ENCODE measurements at places on chromosomes 13 and 19.

DNA sequence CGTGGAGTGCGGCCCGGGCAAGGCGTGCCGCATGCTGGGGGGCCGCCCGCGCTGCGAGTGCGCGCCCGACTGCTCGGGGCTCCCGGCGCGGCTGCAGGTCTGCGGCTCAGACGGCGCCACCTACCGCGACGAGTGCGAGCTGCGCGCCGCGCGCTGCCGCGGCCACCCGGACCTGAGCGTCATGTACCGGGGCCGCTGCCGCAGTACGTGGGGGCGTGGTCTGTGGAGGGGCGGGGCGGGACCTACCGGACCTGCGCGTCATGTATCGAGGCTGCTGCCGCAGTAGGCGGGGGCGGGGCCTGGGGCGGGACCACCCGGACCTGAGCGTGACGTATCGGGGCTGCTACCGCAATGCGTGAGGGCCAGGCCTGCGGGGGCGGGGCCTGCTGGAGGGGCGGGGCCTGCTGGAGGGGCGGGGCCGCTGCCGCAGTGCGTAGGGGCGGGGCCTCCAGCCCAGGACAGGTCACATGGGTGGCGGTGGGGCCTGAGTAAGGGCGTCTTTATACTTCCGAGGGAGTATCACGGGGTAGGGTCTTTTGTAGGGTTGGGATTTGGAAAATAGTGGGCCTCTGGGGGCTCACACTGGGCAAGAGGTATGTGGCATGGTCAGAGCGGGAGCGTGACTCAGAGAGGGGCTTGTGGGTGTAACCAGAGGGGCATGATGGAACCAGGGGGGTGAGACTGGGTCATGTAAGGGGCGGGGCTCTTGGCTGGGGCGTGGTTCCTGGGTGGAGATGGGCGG lies 4.3 kb downstream of the FSTL3 start:
- DNase-seq = peak; percentile 100

- DNase-seq = no peak
These were observed 21.7 kb downstream of the LILRB4 start for GRCh38 chr19:54684527-54684926.

DNA sequence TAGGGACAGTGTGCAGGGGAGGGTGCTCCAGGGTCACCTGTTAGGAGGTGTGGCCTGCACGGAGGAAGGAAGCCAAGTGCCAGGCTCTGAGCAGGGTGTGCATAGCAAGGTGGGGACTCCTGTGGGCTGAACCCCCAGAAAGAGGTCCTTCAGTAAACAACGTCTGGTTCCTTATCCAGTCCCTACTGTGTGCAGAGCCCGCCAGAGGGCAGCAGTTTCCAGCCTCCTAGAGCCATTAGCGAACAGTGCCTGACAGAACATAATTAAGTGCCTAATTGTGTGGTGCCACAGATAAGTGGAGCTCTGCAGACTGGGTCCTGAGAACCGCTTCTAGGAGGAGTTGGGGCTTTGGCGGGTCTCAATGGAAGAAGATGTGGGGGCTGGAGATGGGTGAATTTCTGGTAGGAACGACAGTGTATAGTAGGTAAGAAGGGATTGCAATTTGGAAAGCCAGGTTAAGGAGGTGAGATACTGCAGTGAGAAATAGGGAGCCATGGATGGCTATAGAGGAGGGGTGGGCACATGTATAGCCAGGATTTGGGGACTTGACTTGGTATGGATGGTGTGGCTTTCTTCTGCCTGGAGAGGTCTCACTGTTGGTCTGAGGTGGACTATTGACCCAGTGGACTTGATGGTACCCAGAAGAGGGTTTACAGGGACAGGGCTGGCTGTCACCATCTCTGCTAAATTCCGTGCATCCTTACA lies 323.1 kb downstream of the ZNF536 start:
- no peak for DNase-seq

DNA sequence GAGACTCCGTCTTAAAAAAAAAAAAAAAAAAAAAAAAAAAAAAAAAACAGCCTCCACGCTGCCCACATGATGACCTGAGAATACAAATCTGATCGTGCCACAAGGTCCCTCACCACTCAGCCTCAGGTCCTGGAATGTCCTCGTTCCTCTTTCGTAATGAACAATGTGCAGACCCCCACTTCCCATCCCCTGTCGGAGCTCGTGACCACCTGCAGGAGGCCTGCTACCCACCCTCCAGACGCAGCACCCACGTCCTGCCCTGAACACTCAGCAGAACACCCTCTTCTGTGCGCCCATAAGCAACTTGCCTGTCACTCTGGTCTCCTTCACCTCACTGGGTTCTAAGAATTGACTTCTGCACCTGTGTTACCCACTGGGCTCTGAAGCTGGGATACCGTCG lies 166.4 kb downstream of the KATNAL1 start:
- DNase-seq = no peak

GRCh38 chr19:39631626-39632025 lies 24.1 kb upstream of the LGALS16 start:
- DNase-seq = no peak

DNA sequence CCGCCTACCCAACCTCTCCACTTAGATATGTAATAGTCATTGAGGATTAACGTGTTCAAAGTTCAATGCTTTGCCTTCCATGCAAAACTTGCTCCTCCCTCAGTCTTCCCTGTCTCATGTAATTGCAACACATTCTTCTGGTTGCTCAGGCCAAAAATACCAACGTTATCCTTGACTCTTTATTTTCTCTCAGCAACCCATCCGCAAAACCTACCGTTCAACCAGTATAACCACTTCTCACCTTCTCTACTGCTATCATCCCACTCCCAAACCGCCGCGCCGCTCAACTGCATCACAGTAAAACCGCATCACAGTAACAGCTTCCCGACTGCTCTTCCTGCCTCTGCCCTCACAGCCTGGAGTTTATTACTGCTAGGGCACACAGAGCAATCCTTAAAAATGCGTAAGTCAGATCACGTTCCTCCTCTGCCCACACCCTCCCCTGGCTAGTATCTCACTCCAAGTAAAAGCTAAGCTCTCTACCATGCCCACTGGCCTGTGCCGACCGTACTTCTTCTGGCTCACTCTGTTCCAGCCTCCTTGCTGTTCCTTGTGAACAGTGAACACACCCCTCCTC lies 8.2 kb downstream of the MTIF3 start:
- DNase-seq = no peak

GRCh38 chr13:59906413-59907049 lies 257.2 kb downstream of the DIAPH3 start:
- DNase-seq = no peak

GRCh38 chr13:70253411-70253810 lies 145.2 kb upstream of the KLHL1 start:
- no peak for DNase-seq

- DNase-seq = no peak
These were observed 128.4 kb downstream of the CDK8 start for GRCh38 chr13:26382366-26382765.

DNA sequence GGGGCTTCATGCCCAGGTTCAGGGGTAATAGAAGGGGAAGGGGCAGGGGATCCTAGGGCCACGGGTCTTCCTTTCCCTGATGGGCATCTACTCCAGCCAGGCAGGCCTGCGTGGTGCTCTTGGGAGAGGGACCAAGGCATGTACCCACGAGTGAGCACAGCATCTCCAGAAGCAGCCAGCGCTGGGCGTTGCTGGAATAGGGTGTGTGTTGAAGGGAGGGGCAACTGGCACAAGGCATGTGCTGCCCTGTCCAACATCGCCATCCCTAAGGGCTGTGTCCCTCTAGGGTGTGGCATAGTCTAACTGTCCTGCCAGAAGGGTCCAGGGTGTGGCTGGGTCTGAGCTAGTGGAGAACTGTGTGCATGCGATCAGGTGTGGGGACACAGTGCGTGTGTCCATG lies 2.9 kb downstream of the NOTCH3 start:
- no peak for DNase-seq

DNA sequence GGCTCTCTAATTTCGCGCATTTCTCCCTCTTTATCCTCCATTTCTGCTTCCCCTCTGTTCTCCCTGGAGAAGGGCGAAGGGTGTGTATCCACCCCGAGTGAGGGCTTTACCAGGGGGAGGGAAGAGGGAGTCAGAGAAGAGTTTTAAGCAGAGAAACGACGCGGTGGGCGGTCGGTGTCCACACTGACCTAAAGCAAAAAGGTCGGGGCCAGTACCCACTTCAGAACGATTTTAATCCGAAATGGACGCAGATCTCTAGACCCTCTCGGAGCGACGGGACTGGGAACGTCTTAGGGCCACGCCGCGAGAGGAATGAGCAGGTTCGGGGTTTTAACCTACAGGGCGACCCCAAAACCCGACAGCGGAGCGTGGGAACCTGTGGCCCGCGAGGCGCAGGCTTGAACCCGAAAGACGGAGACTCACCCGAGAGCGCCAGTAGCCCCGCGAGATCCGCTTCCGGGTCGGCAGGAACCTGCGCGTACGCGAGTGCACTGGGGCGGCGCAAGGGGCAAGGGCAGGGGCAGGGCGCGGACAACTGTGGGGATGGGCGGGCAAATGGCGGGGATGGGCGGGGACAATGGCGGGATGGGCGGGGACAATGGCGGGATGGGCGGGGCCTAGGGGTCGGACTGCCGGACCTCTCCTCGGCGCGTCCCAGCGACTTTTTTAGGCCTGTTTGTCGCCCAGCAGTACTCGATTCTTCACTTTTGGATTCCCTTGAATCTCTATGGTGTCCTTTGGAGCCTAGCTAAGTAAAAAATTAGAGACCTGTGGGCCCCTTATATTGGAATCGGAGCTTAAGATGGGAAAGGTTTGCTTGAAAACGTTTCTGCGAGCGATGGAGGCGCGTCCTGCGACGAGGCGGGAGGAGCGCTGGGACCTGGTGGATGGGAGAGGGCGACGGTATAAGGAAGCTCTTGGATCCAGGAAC lies at the start of gene ZNF677:
Gene ZNF677, minus strand, starts transcription at position 463 of the 931 bp plus-strand sequence. CDS start 3,323 bp downstream, outside the sequence.
- peak; percentile 60 for DNase-seq

- no peak for DNase-seq
These were observed 55.2 kb upstream of the DACH1 start for GRCh38 chr13:71922194-71922593.

- DNase-seq = no peak
These were observed 54.7 kb downstream of the SLC15A1 start for GRCh38 chr13:98697791-98698190.

DNA sequence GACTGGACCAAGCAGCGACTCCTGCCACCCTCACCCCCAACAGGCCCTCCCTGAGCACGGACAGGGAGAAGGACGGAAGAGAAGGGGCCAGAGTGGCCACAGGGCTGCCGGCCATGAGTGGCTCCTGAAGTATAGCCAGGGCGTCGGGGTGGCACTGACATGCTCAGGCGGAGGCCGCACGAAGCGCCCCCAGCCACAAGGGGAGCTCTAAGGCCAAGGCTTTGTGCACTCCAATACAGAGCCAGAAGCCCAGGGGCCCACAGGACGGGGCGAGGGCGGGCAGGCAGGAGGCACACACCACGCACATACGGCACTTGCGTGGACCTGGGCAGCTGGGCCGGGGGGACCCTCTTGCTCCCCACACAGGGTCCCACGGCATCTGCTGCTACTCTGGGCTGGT lies 52.0 kb downstream of the KLF2 start:
- DNase-seq = no peak

- DNase-seq = no peak
These were observed 189.5 kb downstream of the SLITRK1 start for GRCh38 chr13:83692800-83693199.

DNA sequence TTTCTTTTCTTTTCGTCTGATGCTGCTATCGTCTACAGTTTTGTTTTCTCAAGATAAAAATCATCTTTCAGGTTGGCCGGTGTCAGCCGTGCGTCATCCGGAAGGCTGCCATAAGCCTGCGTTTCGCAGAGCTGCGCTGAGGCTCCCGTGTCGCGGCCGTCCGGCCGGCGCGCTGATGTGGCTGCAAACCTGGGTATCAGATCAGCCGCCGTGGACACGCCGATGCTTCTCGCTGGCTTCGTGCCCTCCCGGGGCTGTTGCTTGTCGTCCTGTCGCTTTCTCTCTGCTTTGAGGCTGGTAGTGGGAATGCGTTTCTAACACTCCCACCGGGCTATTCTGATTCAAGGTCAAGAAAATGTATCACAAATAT lies 45.9 kb upstream of the TFDP1 start:
- no peak for DNase-seq

GRCh38 chr19:6167115-6167514 lies 31.6 kb downstream of the ACSBG2 start:
- no peak for DNase-seq

DNA sequence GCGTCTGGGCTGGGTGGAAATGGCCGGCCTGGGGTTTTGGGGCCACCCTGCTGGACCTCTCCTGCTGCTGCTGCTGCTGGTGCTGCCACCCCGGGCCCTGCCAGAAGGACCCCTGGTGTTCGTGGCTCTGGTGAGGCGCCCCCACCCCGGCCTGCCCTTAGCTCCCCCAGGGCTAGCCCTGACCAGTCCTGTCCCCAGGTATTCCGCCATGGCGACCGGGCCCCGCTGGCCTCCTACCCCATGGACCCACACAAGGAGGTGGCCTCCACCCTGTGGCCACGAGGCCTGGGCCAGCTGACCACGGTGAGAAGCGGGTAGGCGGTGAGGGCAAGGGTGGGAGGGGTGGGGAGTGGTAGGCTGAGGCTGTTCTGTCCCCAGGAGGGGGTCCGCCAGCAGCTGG lies at the start of gene ACP4:
Gene ACP4, plus strand, starts transcription at position 20 of the 400 bp plus-strand sequence. Its CDS starts 0 bp downstream, at position 20.
- DNase-seq = no peak

GRCh38 chr13:40457929-40458719 lies 208.3 kb downstream of the FOXO1 start:
- no peak for DNase-seq

DNA sequence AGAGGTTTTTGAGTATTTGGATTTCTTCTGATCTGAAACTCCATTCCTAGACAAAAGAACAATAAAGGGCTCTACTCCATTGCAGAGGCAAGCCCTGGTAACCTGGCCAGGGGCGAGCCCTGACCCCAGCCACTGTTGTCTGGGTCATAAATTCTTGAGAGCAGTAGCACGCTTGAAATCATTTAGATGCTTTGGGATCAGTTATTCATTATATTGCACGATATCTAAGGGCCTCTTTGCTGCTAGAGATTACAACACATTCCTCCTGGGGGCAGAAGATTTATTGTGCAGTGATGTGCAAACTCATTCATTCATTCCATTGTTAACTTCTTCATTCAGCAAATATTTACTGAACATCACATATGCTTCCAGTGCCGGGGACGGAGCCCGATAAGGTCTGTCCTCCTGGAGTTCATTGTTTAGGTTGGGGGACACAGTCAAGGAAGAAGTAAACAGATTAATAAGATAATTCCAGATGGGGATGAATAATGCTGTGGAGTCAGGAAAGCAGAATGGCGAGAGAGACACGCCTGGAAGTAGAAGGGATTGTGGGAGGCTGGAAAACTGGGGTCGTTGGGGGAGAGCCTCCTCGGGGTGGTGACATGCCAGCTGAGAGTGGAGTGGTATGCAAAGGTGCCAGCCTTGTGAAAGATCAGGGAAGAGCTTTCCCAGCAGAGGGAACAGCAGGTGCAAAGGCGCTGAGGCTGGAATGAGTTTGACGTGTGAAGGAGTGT lies 34.9 kb downstream of the SIPA1L3 start:
- no peak for DNase-seq

GRCh38 chr19:55465460-55466240 lies 1.1 kb upstream of the C19orf85 start:
- no peak for DNase-seq

- DNase-seq = peak; percentile 47
These were observed 1.0 kb upstream of the GTF2F1 start for GRCh38 chr19:6393983-6394412.

- no peak for DNase-seq
These were observed 41.7 kb downstream of the PCDH17 start for GRCh38 chr13:57673197-57673596.

- DNase-seq = no peak
These were observed 86.7 kb downstream of the ZNF100 start for GRCh38 chr19:21680671-21681070.

- no peak for DNase-seq
These were observed 30.9 kb upstream of the ZNF562 start for GRCh38 chr19:9705836-9706235.

All from activated naive CD8-positive, alpha-beta T cell treated with anti-CD3 and anti-CD28 coated beads, Interleukin-2, amount 50 U/mL, for 16 hours (primary cell).